ENCODE measurements at places on chromosomes 4 and X.
A peak's percentile ranks its signal among the peaks of the same experiment; 100 is the strongest.

GRCh38 chr4:130689181-130689580 is 1593.2 kb downstream of the C4orf33 start:
- DNase-seq = no peak

- DNase-seq = no peak
Measured at GRCh38 chrX:13805241-13805640, 11.7 kb downstream of the GPM6B start.

DNA sequence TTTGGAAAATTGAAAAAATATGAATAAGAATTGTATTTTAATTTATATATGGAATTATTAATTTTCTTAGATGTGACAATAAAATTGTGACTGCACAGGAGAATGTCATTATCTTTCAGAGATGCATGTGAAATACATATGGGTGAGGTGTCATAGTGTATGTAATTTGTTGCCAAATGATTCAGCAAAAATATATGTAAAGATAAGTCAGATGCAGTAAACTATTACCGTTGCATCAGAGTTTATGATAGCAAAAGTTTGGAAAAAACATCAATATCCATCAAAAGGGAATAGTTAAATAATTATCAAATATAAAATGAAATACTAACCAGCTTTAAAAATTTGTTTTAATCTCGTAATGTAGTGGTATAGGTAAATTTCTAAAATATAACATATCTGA is 10.4 kb upstream of the SLC7A11 start:
- no peak for DNase-seq

DNA sequence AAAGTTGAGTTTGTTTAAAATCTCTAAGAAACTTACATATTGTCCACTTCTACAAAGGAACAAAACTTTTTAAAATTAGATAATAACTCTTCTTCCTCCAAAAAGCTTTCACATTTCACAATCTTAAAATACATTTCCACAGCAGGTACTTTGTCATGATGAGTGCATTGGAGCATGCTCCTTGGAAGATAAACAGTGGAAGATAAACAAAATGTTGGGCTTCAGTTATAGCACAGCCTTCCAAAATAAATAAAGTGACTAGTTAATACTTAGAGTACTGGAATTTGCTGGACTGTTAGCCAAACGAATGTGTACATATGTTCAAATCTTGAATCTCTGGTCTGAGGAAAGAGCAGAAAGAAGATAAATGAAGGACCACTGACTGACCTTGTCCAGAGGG is 54.9 kb upstream of the PDE5A start:
- no peak for DNase-seq

DNA sequence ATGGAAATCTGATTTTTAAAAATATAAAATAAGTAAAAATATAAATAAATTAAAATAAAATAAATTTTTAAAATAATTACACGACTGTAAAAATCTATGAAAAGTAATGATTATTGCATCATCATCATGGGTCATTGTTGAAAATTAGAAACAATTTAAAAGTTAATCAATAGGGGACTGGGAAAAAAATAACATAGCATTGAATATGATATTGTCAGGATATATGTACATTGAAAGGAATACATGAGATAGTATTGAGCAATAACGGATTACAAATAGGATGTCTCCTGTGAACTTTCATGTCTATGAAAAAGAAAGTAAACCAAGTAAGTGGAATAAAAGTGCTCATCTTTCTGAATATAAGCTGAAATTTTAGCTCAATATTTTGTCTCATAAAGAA is 566.8 kb upstream of the HTR2C start:
- no peak for DNase-seq

GRCh38 chr4:26611372-26611771 is 27.5 kb downstream of the TBC1D19 start:
- no peak for DNase-seq

DNA sequence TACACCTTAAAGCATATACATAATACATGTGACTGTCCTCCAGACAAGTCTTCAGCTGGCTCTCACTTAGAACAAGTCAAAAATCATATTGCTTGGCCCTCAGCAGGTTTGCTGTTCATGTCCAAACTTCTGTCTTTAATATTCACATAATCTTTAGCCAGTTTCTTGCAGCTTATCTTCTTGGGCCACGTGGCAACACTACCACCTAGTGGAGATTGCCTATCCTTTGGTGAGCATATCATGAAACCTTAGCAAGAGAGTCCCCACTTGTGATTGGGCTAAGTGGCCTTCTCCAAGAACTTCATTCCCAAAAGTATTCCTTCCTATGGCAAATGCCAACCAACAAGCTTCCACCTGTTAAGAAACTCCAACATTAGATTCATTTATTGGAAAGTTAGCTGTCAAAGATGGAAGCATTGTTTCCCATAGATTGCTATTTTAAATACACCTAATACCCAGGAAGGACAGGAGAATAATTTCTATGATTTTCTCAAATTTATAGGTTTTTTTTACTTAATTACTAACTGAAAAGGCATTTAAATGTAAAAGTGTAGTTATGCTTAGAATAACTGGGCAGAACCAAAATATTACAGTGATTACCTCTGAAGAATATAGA is 231.9 kb upstream of the INTU start:
- peak; percentile 81 for DNase-seq

DNA sequence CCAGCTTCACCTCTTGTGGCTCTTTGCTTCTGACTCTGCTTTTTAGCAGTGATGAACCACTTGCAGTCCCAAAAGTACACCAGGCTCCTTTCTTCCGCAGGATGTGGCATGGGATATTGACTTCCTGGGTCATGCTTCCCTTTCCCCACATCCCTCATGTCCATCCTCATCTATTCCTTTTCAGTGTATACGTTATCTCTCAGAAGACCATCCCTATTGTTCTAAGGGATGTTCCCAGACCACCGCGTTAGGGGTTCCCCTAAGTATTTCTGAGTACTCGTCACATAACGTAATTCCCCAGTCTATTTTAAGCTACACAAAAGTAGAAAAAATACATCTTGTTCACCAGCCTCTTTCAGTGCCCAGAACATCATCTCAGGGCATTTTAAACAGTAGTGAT is 71.1 kb upstream of the NLGN4X start:
- no peak for DNase-seq

DNA sequence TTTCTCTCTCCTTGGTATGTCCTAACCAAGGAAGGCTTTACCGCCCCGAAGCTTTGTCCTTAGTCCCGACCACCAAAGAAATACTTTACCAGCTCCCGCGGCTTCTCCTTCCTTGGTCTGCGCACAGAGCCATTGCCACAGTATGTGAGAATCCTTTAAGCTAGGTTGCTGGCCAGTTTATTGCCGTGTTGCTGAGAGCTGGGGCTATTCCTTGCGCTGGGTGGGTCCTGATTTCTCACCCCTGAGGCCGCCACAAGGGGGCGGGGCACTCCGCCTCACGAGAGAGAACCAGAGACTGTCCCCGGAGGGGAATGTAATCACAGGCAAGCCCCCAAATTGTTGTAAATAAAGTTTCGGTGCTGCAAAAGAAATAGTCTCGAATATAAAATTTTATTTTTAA is 331.0 kb upstream of the PCDH10 start:
- no peak for DNase-seq

- DNase-seq = no peak
Measured at GRCh38 chr4:101419336-101420135, 72.2 kb upstream of the PPP3CA start.
